ENCODE measurements at places on chromosomes 12 and 14.

GRCh38 chr14:55911776-55912175 lies 206.4 kb upstream of the PELI2 start:
- DNase-seq = no peak

- no peak for DNase-seq
Observed at GRCh38 chr14:76484355-76484754, 108.4 kb downstream of the ESRRB start.

DNA sequence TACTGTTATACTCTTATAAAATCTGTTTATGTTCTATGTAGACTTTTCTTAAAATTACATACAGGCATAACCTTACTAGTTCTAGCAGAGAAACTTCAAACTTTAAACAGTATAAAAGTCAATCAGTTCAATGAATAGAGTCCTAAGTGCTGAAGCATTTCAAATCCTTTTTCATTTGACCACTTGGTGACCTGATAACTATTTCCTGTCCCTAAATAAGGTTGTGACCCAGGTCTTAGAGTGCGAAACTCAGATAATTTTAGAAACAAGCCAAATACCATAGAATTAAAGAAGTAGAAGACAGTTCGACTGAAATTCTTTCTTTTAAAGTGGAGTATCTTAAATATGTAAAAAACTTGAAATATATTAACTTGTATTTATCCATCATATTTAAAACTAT lies 96.2 kb upstream of the ALX1 start:
- no peak for DNase-seq

DNA sequence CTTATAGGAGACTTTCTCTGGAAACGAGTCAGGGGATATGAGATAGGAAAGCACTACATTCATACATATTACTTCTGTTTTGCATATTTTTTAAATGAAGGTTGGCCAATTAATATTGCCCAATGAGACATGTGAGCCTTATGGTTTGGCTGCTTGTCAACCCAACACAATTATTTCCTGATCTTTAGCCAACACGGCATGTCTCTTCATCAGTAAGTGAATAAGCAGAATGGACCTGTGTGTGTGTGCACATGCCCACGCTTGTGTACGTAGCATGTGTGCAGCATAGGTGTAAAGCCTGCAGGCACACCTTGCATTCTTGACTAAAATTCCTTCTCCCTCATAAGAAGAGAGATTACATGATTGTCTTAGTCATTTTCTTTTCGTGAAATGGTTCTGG lies 88.3 kb downstream of the STON2 start:
- DNase-seq = no peak

- no peak for DNase-seq
Observed at GRCh38 chr14:55889124-55889523, 229.1 kb upstream of the PELI2 start.

- DNase-seq = no peak
Observed at GRCh38 chr12:132437943-132438700, 51.8 kb upstream of the FBRSL1 start.

- no peak for DNase-seq
Observed at GRCh38 chr12:25546318-25546717, 6.8 kb downstream of the LMNTD1 start.

GRCh38 chr12:76074701-76075336 lies 9.7 kb downstream of the NAP1L1 start:
- DNase-seq = no peak

GRCh38 chr12:95054206-95054605 lies 19.2 kb downstream of the NR2C1 start:
- no peak for DNase-seq

GRCh38 chr12:56129206-56129941 lies 1.3 kb downstream of the ESYT1 start:
- DNase-seq = no peak

GRCh38 chr12:90978117-90978770 lies 23.3 kb upstream of the CCER1 start:
- no peak for DNase-seq

DNA sequence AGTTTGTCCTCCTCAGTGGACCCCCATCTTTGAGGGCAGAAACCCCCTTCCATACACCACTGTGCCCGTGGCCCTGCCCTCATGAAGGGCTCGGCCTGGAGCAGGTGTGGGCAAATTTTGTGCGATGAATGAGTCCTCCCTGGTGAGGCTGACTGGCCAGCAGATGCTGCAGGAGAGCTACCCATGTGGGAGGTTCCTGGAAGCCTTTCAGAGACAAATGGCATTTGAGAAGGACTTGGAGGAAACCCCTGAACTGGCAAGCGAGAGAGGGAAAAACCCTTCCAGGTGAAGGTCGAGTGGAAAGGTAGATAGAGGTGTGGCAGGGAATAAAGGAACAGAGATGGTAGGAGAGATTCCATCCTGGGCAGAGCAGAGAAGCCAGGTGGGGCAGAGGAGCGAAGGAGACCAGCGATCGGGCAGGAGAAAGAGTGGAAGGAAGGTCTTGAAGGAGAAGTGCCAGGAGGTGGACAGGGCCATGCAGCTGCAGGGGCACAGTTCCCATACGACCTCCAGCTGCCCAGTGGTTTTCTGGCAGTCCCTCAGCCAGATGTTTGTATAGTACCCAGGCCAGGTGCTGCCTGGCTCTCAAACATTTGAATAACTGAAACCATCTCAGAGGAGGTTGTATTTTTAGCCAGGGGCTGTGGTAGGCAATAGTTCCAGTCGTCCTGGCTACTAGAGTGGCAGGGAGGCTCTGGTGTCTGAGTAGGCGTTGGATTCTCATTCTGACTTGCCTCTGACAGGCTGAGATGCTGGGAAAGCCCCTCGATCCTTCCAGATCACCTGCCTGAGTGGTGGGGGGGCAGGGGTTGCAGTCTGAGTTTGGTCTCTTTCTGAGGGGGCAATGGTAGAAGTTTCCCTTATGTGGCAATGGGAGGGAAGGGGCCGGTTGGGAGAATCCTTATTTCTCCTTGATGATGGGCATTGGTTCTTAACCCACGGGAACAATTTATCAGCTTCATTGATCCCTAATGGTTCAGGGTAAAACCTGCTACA lies 40.1 kb downstream of the FBXL14 start:
- DNase-seq = no peak

GRCh38 chr14:27145170-27145569 lies 547.3 kb upstream of the NOVA1 start:
- no peak for DNase-seq

DNA sequence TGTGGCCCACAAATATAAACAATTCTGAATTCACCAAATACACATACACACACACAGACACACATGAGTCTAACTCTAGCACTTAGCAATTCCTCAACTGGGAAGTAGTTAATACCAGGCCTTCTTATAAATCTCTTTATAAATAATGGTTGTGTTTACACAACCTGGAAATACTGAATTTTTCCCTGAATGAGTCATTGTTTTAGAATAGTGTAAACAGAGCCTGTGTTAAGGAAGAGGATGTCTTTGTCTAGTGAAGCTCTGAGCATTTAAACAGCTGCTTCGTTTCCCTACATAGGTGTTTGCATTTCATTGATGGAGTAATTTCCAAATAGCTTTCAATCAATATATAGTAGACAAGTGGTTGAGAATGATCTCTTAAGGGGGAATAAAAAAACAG lies 218.8 kb downstream of the BTG1 start:
- DNase-seq = no peak

DNA sequence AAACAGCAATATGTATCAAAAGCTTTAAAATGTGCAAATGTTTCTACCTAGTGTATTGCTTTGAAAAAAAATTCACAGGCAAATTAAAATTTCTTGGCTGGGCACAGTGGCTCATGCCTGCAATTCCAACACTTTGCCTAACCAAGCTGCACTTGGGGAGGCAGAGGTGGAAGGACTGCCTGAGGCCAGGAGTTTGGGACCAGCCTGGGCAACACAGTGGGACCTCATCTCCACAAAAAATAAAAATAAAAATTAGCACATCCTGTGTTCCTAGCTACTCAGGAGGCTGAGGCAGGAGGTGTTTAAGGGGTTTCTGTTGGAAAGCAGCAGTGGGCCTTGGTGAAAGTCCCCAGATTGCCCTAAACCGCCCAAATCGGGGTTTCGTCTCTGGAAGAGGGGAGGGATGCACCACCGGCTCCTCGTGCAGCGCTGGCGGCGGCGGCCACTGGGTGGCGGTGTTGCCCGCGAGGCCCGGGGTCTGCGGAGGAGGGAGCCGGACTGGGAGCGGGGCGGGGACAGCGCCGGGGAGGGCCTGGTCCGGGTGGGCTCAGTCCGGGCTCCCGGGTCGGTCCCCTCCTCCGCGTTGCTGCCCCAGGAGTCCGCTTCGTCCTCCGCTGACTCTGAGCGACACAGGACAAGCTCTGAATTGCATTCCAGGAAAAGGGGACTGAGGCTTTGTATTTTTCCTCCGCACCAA lies 265.6 kb downstream of the AACS start:
- no peak for DNase-seq

GRCh38 chr14:67018720-67019119 lies 170.5 kb upstream of the GARIN2 start:
- DNase-seq = no peak

- no peak for DNase-seq
Observed at GRCh38 chr14:56073799-56074198, 44.4 kb upstream of the PELI2 start.

DNA sequence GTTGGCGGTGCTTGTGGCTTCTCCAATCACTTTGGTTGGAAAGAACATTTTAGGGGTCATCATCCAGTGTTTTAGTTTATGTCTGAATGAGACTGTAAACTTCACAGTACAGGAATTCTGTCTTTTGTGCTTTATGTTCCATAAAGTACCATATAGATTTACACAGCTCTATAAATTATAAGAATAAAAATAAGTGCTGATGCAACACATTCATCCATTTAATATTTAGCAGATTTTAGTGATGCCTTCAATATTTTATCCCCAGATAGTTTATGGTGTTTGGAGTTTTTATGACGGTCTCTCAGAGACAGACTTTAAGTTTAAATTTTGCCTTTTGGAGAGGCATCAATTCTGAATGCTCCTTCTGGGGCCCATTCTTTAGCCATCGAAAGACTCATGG lies 385.2 kb downstream of the ATP23 start:
- DNase-seq = no peak

GRCh38 chr12:118061873-118062843 lies 1.2 kb upstream of the WSB2 start:
- no peak for DNase-seq

GRCh38 chr12:24363177-24363754 lies 413.8 kb upstream of the SOX5 start:
- DNase-seq = no peak

GRCh38 chr14:60622210-60622916 lies 26.9 kb downstream of the SIX1 start:
- DNase-seq = no peak

DNA sequence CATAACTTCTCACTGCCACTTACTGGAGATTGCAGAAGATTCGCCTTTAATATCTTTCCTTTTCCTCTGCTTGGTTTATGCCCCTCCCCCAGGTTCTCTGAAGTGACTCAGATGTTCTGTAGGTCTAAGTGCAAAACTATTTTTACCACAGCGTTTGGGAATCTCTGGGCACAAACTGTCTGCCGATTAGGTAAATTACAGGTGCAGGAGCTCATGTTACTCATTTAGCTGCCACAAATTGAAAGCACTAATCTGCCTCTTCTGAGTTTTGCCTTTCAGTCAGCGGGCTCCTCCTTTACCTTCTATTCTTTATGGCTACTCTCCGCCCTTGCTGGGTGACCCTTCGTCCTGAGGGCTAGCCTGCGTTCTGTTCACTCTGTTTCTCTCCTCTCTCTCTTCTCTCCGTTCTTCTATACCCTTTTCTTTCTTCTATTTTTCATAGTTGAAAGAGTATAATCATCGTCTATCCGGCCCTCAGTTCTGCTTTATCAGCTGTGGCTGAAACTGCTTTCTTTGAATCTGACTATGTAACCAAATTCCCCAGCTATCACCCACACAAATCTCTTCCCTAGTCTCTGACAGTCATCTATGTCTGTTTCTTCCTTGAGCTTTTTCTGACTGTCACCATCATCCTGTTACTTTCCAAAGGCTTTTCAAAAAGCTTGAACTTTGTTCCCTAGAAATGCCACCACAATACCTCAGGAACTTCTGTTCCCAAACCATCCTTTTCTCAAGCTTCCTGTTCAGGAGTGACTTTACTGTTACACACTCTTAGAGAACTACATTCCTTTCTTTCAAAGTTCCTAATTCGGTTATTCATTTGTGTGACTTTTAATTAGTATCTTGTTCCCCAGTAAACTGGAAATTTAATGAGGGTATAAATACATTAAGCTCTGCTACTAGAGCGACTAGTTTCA lies 4.3 kb upstream of the MYF6 start:
- no peak for DNase-seq

DNA sequence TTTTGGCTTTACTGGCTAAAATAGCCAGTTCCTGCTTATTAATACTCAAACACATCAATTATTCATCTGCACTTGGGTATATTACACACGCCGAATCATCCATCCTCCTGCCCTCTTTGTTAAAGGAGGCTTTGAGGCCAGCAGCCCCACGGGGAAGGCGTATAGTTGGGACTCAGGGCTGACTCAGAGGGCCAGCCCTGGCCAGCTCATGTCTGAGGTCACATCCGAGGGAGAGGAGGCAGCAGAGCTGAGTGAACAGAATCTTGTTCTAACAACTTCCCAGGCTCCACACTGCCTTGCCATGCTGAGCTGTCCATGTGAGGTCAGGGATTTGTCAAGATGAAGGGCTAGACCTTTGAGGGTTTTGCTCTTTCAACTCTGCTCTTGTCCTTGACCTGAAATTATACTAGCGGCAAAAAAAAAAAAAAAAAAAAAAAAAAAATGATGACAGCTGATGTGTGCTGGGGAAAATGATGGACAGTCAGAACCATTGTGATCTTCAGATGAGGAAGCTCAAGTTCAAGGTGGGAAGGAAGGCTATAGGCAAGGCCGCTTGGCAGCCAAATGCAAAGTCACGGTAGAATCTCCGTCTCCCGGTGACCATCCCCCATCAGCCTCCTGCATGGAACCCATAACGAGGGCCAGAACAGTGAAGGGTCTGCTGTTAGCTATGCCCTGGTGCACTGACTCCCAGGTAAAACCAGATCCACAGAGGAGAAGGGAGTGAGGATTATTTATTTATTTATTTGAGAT lies 12.5 kb upstream of the MARK3 start:
- DNase-seq = no peak

DNA sequence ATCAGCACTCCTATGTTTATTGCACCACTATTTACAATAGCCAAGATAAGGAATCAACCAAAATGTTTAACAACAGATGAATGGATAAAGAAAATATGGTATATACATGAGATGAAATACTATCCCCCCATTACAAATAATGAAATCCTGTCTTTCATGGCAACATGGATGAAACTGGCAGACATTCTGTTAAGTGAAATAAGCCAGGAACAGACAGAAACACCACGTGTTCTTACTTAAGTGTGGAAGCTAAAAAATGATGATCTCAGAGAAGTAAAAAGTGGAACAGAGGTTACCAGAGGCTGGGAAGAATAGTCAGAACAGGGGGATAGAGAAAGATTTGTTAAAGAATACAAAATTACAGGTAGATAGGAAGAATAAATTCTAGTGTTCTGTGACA lies 113.7 kb upstream of the MDM1 start:
- no peak for DNase-seq

DNA sequence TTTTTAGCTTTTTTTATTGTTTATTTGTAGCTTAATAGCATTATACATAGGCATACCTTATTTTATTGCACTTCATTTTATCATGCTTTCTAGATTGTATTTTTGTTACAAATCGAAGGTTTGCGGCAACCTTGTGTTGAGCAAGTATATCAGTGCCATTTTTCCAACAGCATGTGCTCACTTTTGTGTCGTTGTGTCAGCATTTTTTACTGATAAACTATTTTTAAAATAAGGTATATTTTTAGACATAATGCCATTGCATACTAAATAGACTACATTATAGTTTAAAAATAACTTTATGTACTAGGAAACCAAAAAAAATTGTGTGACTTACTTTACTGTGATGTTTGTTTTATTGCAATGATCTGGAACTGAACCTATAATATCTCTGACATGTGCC lies 56.2 kb upstream of the RESF1 start:
- DNase-seq = no peak
